ENCODE measurements at places on chromosomes 5 and 9.

- peak; percentile 47 for DNase-seq
These were observed 61.9 kb downstream of the GLIS3 start for GRCh38 chr9:4237748-4238511.

GRCh38 chr5:154648706-154649105, 106.5 kb upstream of the LARP1 start:
- DNase-seq, result no peak

DNA sequence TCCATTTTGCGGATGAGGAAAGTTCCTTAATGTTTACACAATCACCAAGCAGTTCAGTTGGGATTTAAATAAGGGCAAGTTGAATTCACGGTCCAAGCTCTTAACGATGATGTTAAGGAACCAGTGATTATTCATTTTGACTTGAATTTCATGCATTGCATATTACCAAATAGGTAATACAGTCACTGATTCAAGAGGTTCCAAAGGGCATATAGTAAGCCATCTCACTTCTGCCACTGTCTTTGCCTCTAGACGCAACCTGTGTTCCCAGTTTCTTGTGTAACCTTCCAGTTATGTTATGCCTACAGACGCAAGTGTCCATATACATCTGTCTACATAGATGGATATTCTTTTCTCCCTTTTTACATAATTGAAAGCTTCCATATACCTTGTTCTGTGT, 39.9 kb upstream of the EPB41L4B start:
- DNase-seq, result no peak

- DNase-seq, result no peak
These were observed 12.4 kb downstream of the CEMIP2 start for GRCh38 chr9:71755869-71756268.

DNA sequence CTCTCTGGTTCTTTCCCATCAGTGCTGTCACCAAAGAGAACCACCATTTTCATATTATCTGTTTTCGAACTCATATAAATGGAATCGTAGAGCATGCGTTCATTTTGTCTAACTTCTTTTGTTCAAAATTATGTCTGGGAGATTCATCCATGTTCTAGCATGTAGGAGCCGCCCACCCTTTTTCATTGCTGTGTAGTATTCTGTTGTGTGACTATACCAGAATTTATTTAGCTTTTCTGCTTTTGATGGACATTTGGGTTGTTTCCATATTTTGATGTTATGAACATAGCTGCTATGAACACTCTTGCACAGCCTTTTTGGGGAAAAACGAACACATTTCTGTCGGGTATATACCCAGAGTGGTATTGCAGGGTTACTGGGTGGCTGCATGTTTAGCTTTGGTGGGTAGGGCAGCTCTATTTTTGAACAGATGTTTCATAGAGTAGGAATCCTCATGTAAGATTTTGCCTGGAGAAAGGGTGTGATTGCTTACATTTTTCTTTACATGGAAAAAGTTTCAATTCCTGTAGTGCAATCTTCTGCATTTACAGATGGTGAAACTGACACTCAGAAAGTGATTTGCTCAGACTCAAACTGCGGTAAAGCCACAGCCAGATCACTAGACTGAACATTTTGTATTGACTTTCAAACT, 100.2 kb upstream of the IL12B start:
- no peak for DNase-seq

DNA sequence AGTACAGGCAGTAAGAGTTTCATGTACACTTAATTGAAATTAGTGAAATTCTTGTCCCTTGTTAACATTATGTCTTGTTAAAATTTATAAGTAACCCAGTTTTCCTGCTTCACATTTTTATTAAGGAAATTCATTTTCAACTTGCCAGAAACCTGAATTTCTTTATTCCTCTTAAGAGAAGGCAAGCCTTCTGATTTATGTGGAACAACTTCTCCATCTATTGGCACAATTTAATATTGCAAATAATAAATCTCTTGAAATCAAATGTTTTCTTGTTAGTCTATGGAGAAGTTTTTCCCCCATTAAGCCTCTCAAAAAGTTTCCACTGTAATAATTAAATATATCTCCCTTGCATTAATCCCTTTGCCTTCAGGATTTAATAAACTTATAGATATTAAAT, 33.8 kb upstream of the ACO1 start:
- DNase-seq, result peak; percentile 3

DNA sequence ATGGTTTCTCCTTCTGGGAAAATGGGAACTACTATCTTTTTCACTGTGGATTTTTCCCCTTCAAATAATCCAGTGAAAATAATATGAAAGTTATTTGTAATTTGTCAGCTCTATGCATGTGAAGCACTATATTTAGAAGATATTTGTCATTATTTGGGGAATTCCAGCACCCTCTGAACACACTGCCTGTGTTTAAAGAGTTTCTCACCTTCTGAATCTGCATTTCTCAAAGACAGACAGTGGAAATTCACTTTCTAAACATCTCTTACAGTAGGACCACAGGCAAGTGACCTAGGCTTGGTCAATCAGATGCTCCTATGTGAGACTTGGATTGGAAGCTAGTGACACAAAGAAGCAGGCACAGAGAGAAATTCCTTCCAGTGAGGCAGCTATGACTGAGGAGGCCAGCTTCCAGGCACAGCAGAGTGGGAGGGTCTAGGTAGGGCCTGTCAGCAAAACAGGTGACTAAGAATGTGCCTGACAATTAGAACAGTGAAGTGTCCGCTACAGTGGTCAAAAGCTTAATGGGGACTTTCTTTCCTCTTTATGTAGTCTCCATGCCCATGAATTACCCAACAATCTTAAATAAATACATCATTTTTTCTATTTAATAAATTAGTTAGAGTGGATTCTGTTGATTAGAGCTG, 167.2 kb downstream of the HMHB1 start:
- DNase-seq, result no peak

DNA sequence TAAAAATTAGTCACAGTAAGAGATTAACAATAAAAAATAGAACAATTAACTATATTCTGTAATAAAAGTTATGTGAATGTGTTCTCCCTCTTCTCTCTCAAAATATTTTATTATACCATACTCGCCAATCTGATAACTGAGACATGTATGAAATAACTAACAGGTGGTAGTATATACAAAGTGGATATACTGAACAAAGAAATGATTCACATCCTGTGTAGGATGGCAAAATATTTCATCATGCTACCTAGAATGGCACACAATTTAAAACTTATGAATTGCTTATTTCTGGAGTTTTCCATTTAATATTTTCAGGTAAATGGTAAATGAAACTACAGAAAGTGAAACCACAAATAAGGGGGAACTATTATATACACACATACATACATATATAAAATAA, 152.5 kb downstream of the RNF180 start:
- no peak for DNase-seq

DNA sequence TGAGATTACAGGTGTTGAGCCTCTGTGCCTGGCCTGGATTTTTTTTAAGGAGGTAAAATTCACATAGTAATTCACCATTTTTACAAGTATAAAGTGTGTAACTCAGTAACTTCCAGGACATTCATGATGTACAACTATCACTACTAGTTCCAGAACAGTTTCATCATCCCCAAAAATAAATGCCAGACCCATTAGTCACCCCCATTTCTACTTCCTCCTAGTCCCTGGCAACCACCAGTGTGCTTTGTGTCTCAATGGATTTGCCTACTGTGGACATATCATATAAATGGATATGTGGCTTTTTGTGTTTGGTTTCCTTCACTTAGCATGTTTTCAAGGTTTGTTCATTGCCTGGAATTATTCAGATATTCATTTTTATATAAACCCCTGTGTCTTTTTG, 72.5 kb upstream of the PANK3 start:
- no peak for DNase-seq

DNA sequence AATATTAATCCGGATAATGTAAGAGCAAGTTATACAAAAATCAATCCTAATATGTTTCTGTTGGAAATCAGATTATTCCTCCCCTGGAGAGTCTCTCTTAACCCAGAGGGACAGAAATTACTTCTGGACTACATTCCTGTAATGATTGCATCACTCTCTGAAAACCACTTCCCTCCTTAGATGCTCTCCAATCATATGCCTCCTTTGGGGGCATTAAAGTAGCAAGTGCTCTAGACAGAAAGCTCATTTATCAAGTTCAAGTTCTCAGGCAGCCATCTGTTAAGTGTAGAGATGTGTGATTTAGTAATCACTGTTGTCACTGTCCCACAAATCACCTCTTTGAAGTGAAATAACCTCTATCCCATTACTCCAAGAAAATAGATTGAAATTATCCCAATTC, 247.1 kb downstream of the SLCO4C1 start:
- DNase-seq, result no peak

DNA sequence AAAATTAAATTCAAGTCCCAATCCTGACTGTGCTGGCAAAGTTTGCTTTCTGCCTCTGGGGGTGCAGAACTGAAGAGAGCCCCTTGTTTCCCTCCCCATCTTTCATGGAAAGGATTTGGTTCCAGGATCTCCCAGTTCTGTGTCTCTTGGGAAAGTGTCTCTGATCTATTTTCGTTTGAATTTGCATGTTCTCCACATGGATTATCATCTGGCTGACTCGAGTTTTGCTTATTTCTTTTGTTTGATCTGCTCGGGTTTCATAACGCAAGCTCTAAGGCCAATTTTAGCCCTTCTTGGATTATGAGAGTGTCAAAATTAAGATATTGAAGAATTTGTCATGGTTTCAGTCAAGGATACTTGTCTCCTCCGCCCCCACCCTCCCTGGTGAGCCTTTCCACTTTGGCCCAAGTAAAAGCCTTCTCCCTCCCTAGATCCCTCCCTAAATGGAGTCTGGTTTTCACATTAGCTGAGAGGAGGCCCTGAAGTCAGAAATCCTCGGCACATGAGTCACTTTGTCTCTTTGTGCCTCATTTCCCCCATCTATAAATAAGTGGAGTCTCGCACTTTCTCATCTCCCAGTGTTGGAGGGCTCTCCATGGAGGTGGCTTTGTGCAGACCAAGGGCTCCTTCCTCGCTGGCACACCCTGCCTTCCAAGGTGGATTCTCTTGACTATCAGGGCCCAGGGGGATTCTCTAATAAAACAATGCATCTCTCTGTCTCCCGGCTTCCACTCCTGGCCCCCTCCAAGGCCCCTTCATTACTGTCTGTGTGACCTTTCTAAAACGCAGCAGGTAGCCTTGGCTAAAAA, 17.3 kb downstream of the ADRB2 start:
- DNase-seq, result no peak

GRCh38 chr9:97536480-97536879, 35.0 kb downstream of the TMOD1 start:
- DNase-seq, result no peak

DNA sequence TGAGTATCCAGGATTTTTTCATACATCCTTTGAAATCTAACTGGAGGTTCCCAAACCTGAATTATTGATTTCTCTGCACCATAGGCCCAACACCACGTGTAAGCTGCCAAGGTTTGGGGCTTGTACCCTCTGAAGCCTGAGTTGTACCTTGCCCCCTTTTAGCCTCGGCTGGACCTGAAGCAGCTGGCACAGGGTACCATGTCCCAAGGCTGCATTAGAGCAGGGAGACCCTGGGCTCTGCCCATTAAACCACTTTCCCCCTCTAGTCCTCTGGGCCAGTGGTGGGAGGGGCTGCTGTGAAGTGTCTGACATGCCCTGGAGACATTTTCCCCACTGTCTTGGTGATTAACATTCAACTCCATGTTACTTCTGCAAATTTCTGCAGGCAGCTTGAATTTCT, 532.9 kb upstream of the NUDT12 start:
- DNase-seq, result no peak

DNA sequence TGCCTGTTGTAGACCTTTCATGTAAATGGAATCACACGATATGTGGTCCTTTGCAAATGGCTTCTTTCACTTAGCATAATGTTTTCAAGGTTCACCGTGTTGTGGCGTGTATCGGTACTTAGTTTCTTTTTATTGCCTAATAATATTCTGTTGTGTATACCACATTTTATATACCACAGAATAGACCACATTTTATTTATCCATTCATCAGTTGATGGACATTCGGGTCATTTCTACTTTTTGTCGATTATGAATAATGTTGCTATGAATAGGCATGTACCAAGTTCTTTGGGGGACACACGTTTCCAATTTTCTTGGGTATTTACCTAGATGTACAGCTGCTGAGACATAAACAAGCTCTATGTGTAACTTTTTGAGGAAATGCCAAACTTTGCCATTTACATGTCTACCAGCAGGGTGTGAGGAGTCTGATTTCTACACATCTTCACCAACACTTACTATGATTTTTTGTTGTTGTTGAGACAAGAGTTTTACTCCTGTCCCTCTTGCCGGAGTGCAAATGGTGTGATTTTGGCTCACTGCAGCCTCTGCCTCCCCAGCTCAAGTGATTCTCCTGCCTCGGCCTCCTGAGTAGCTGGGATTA, 144.7 kb downstream of the RGS3 start:
- DNase-seq, result no peak

- no peak for DNase-seq
These were observed 1.8 kb upstream of the HMCN2 start for GRCh38 chr9:130263601-130264413.

DNA sequence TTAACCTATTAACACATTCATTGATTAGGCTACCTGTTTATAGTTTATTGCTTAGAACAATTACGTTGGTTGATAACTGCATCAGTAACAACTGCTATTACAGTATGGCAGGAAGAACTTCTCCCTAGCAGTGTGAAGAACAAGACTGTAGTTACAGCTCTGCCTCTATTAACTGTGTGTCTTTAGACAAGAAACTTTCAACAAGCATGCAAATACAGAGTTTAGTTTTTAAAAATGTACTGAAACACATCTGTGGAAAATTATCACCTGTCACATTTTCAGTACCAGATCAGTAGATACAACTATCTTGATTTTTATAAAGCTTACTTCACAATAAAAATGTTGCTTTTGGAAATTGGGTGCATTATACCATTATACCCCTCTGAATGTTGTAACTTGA, 22.2 kb downstream of the ELL2 start:
- peak; percentile 48 for DNase-seq

DNA sequence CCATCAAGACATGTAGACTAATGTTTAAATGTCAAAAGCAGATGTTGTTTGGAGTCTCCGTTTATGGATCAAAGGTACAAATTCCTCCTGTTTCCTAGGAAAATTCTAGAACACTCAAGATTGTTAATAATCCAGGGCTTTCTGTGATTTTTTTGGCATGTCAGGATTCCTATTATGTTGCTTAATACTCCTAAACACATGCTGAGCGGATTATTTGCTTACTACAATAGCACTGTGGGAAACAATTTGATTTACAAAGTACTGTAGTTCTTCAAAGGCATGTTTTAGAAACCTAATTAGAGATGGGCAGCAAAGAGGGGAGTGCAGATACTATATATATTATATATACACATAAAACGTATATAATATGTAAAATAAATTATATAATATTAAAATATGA, 19.0 kb upstream of the SCAMP1 start:
- no peak for DNase-seq

- no peak for DNase-seq
These were observed 2.1 kb downstream of the REEP5 start for GRCh38 chr5:112919972-112920371.
